CD4-positive, alpha-beta T cell treated with Interleukin-6 for 4 hours (primary cell): ENCODE measurements at places on chromosomes 1 and 21.

DNA sequence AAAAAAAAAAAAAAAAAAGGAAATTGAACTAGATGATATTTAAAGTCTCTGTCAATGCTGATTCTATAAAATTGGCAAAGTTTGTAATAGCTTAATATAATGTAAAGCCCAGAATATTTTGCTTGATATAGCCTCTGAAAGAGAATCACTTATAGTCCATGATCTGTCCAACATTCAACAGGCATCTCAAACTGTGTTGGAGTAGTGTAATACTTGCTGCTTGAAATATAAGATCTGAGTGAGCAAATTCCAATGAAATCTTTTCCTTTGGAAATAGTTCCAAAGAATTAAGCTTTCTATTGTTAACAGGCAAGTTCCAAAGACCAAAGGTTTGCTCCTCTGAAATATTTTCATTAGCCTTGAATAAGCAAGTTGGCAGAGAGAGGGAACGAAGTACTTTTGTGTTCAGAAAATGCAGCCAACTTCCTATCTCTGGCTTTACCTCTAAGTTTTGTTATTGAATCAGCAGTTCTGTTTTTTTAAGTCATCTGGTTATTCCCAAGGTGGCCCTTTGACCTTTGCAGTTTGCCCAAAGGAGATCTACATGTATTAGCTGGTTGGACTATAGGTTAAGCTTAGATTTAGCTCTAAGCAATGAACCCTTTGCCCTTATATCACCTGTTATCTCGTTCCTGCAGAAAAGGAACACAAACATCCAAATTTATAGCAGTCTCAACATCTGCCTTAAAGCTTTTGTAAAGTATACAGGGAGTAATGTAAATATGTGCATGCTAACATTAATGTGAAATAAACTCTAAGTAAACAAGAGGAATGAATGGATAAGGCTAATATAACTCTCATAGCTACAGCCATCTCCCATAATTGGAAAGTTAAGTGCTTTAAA, 24.4 kb upstream of the CEP350 start:
- no peak for DNase-seq

- no peak for DNase-seq
Measured at GRCh38 chr1:16425125-16426025, 11.8 kb downstream of the SPATA21 start.

GRCh38 chr1:202694314-202694713, 15.9 kb downstream of the SYT2 start:
- no peak for DNase-seq

- DNase-seq = no peak
Measured at GRCh38 chr1:206082831-206083695, 30.1 kb downstream of the RHEX start.

GRCh38 chr1:3773572-3774275, 1.2 kb downstream of the SMIM1 start:
- no peak for DNase-seq

DNA sequence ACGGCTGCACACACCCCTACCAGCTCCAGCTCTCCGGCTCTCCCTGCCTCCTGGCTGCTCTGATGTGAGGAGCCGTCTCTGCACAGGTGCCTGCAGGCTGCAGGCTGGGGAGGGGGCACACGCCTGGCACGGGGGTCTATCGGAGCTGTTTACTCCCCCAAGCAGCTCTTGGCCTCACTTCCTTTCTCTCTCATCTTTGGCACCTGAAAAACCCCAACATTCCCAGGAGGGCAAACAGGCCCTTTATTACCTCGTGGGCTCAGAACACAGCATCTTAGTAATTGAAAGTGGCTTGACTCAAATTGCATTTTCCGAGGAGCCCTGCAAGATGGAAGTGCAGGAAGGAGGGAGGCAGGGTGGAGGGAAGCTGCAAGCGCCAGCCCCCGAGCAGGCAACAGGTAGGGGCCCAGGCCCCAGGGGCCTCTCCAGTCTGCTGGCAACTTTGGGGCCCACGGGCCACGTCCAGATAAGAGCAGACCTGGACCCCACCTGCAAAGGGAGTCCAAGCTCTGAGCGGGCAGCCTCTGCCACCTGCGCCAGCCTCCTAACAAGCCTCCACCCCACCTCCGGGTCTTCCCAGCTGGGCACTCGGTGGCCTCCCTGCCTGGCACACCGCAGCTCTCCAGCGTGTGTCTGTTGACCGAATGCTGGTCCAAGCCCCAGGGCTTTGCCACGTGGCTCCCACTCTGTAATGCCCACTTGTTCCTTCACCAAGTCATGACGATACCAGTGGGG, 263.6 kb upstream of the VAMP3 start:
- no peak for DNase-seq

DNA sequence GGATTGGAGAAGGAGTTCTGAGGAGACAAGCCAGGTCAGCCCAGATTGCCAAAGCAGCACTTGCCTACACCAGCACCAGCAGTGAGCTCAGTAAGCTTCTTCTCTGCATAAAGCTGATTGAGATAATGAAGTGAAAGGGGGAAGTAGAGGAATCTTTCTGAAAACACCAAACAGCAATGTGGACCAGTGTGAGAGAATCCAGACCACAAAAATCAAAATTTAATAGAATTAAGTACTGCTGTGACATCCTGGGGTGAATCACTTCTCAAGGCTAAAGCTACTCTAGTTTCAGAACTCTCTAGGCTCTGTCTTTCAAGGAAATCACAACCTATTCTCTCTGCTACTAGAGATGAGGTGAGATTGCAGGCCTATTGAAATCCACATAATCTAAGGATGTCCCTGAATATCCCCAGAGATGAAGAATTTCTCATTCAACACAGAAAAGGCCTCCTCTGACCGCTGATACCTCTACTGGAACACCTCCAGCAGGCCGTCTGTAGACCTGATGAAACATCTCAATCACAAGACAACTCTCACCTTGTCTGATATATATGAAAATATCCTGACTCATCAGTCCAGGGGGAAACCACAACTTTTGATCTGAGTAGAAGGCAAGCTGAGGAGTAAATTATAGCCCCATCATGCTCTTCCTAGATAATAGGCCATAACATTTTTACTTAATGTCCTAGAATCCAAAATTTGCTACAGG, at the start of gene FCRL4:
TSS of gene FCRL4 (minus strand) at position 127 of the 709 bp plus-strand sequence. CDS start 141 bp downstream, outside the sequence.
- no peak for DNase-seq

DNA sequence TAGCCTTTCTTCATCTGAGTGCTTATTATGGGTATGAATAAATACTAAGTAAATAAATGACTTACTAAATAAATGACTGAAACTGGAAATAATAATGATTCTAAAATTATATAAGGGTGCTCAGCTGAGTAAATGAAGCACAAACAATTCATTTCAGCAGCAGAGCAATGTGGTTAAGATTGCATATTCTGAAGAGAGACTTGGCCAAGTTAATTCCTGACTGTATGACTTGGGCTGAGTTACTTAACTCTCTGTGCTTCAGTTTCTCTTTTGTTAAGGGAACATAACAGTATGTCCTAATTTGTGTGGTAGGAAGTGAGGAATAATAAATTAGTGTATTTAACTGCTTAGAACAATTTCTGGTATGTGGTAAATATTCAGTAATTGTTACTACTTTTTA, 19.1 kb downstream of the AGL start:
- DNase-seq = no peak

DNA sequence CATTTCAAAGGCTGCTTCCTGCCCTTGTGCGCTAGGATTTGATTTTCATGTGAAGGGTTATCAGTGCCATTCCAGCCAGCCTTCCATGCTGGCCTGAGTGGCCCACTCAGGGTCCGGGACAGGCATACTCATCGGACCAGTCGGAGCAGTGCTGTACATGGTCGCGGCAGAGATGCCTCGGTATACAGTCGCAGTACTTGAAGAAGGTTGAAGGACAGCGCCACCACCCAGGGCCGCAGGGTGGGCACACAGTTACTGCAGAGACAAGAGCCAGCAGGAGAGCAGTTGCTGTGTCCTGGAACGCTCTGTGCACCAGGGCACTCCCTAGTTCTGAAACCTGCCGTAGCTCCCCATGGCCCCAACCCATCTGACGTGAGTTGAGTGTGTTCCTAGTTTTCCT, 9.1 kb downstream of the LDLRAD1 start:
- no peak for DNase-seq
